ENCODE measurements at places on chromosomes 16 and 17.

- no peak for DNase-seq
These were observed 94.2 kb downstream of the ARHGAP44 start for GRCh38 chr17:12883472-12883871.

DNA sequence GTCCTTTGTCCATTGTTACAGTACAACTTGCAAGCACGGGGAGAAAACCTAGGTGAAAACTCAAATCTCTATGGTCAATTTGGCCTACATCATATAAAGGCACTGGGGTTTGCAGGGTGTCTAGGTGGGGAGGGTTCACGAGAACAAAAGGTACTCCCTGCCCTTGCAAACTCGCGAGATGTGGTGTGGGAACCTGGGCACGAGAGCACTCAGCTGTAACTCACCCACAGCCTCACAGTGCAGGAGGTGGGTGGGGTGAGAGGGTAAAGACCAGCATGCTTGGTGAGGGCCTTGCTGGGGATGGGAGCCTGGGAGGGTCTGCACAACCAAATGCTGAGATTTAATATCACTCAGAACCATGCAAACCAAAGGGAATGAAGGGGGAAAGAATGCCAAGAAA, 18.4 kb upstream of the ZNF594 start:
- DNase-seq: no peak

GRCh38 chr17:41019415-41019814, 7.6 kb downstream of the KRTAP1-5 start:
- DNase-seq: no peak

DNA sequence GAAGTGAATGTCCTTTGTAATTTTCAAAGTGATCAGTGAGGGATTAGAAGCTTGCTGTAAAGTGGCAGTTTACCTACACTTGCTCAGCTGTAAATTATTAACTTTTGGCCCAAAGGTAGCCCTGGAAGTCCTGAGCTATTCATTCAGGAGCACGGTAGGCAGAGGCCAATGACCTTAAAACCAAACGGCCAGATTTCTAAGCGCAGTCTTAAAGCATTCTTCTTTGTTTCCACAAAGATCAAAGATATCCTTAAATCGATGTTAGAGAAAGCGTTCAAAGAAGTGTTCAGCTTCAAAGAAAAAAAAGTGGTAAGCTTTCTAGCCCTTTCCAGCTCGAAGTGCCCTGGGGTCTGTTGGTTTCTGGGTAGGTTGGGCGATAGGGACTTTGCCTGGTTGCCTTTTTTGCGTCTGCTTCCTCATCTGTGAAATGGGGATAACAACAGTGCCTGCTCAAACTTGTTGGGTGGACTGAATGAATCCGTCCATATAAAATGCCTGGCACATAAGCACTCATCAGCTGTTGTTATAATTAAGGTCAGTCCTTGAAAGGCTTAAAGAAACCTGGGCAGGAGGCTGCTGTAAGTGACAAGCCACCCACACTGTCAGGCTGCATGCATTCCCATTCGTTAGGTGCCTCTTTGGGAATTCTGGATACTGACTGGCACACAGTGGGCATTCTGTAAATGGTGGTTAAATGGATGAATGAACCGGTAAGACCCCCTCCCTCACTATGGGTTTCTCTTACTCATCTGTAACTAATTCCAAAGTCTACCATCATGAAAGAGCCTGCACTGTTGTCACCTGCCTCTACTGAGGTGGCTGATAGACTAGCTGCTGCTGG, 113.2 kb downstream of the PRKCA start:
- no peak for DNase-seq

DNA sequence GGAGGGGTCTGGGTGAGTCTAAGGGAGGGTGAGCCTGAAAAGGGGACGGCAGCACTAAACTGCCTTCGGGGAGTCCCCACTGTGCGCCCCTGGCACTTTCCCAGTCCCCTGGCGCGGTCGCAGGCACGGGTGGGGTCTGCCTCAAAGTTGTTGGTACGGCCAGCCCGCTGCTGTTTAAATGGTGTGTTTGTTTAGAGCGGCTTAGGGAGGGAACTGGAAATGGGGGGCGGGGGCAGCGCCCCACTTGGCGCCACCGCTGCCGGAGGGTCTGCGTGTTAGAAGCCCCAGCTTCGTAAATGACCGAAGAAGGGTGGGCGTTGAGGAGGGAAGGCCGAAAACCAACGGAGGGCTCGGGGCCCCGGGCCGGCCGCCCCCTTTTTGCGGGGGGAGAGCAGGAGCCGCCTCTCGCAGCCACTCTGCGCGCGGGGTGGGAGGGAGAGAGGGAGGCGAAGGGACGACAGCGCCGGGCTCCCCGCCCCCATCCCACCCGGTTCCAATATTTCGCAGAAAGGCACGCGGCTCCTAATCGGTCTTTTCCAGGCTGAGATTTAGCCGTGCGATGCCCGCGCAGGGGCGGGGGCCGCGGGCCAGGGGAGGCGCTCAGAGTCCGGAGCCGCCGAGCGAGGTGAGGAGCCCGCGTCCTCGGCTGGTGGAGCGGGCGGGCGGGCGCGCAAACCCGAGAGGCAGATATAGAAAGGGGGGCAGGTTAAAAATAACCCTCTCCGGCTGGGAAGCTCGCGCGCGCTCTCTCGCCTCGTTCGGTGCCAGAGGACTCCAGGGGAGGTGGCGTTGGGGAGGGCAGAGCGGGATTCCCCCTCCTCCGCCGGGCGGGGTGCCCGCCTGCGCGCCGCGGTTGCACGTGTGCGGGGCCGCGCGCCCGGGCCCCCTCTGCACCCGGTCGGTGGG, 54.9 kb downstream of the SREBF1 start:
- DNase-seq: no peak

DNA sequence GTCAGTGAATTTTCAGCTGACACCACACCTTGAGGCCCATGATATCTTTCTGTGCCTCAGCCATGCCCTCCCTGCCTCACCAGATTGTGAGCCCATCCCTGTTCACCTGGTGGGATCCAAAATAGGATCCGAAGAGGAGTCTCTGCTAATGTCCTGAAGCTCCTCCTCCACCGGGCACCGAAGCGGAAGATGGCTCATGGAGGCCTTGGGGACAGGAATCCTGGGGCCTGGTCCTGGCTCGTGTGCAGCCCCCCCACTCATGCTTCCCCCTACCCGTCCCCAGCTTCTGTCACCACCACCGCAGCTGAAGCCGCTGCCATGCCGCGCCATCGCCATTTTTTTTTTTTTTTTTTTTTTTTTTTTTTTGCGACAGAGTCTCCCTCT, 1683.4 kb downstream of the TP53TG3F start:
- DNase-seq: no peak

- DNase-seq: no peak
These were observed 74.2 kb downstream of the CRISPLD2 start for GRCh38 chr16:84893849-84894599.

- no peak for DNase-seq
These were observed 23.5 kb downstream of the PLCD3 start for GRCh38 chr17:45108595-45109521.

DNA sequence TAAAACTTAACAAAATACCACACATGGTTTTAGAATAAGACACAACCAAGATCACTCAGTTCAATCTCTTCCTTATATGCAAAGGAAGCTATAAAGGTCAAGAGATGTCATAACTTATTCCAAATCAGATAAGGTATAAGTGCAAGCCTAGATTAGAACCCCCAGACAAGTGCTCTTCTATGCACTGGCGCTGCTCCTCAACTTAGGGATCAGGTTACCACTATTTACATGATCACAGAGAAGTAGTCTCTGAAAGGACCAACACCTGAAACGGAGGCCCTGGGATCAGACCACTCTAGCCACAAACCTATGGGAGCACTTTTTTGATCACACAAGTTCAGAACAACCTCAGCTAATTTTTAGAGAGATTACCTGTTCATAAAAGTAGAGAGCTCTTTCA, 16.6 kb downstream of the COPS3 start:
- no peak for DNase-seq

- no peak for DNase-seq
These were observed 28.9 kb downstream of the ZNRF1 start for GRCh38 chr16:75027520-75028300.

- no peak for DNase-seq
These were observed 207.9 kb downstream of the TANC2 start for GRCh38 chr17:63173903-63174302.

GRCh38 chr17:44760474-44761308, 1.9 kb downstream of the ADAM11 start:
- no peak for DNase-seq

- DNase-seq: no peak
These were observed 4.0 kb upstream of the CDK5R1 start for GRCh38 chr17:32482568-32483320.

DNA sequence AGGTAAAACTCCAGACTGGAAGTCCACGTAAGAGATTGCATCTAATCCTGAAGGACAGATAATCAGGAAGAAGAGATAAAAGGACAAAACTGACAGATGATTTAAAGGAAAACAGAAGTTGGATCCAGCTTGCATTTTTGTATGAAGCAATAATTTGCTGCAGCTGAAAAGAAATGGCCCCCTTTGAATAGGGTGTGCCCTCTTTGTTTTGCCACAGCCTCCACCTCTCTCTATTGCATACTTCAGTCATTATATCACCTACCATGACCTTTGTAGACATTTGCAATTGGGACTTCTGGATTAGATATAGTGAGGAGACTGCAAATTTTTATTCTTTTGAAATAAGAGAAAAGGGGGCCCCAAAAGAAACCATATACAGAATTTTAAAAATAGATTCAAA, 8.1 kb downstream of the NOG start:
- DNase-seq: no peak

GRCh38 chr17:60128171-60128859, 21.5 kb upstream of the CA4 start:
- DNase-seq: no peak

Measured in AG04450 (cell line).